ENCODE measurements at places on chromosomes 1 and 21. TPM values are rescaled to one million over a fixed set of nuclear protein-coding genes. Genes with fewer than 3 reads are reported as not detected.

KRTAP12-2 gene
- not detected for polyA plus RNA-seq

S100B gene
- 2.3 TPM for polyA plus RNA-seq

KCNJ15 gene
- polyA plus RNA-seq, result 4.2 TPM

CD53 gene
- polyA plus RNA-seq, result 8.0 TPM

PPIAL4G gene
- polyA plus RNA-seq, result not detected

SELL gene
- polyA plus RNA-seq, result 0.19 TPM

TPM3 gene
- 178 TPM for polyA plus RNA-seq

TCHHL1 gene
- not detected for polyA plus RNA-seq

CYP4A22 gene
- polyA plus RNA-seq, result 0.02 TPM

PALMD gene
- 18.3 TPM for polyA plus RNA-seq

SLC27A3 gene
- 18.6 TPM for polyA plus RNA-seq

PADI3 gene
- 14.1 TPM for polyA plus RNA-seq

RPTN gene
- 0.20 TPM for polyA plus RNA-seq

DUSP12 gene
- 14.5 TPM for polyA plus RNA-seq

RNU1-1 gene
- not detected for polyA plus RNA-seq

SERTAD4 gene
- polyA plus RNA-seq, result 4.2 TPM

ZMPSTE24 gene
- polyA plus RNA-seq, result 14.4 TPM

FAM72C gene
- 0.90 TPM for polyA plus RNA-seq

CPLANE2 gene
- 4.1 TPM for polyA plus RNA-seq

GREM2 gene
- polyA plus RNA-seq, result 1.0 TPM

OR10J1 gene
- polyA plus RNA-seq, result not detected

LIN28A gene
- not detected for polyA plus RNA-seq

PCBP3 gene
- 0.24 TPM for polyA plus RNA-seq

LRRIQ3 gene
- polyA plus RNA-seq, result 0.35 TPM

ETS2 gene
- polyA plus RNA-seq, result 53.3 TPM

CFAP107 gene
- polyA plus RNA-seq, result not detected

PTPN14 gene
- polyA plus RNA-seq, result 4.1 TPM

CTPS1 gene
- 17.7 TPM for polyA plus RNA-seq

SYT14 gene
- under 0.01 TPM for polyA plus RNA-seq

TBX19 gene
- polyA plus RNA-seq, result 1.2 TPM

CADM3 gene
- 1.1 TPM for polyA plus RNA-seq

AIRE gene
- polyA plus RNA-seq, result 0.01 TPM
